ENCODE measurements at places on chromosomes 5 and 9.

- no peak for DNase-seq
Measured at GRCh38 chr5:10306114-10306513, 1.6 kb downstream of the CMBL start.

DNA sequence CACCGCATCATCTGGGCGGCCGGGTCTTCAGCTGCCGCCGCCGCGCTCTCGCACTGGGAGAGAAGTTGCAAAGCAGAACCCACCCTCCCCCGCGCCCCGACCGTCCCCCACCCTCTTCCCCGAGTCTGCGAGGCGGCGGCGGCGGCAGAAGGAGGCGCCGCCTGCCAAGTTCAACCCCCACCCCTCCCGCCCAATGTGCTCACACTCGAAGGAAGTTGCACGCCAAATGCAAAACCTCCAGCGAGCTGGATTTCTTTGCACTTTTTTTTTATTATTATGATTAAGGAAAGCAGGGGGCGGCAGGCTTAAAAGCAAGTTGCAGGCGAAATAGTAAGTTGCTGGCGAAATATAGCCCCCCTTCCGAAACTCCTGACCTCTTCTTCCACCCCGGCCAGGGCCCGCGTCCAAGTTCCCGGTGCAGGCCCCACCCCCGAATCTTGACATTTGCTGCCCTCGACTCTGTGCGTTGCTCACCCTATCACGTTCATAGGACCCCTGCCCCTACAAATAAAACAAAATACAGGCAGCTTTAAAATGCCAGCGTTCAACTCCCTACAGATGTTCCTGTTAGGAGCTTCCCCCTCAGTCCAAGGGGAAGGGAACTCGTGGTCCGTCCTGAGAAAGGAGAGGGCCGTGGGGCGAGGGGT lies 1.1 kb upstream of the NR3C1 start:
- DNase-seq, result peak; percentile 75

DNA sequence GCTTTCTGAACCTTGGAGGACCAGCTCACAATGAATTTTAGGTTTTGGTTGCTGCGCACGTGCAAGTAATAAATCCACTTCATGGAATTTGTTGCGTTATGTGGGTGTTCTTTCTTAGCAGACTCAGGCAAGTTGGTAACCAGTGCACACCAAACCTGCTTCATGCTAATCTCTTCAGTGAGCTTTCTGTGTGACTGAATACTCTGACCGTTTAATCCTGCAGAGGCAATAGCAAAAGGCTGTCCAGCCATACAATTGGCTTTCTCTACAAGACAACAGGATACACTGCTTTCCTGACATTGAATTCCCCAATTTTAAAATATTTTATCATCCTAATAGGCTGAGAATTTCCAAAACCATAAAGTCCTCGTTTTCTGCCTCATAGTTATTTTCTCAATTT lies 10.3 kb downstream of the UGT3A2 start:
- no peak for DNase-seq

GRCh38 chr5:178786859-178787499 lies 56.5 kb upstream of the ZNF354A start:
- no peak for DNase-seq

DNA sequence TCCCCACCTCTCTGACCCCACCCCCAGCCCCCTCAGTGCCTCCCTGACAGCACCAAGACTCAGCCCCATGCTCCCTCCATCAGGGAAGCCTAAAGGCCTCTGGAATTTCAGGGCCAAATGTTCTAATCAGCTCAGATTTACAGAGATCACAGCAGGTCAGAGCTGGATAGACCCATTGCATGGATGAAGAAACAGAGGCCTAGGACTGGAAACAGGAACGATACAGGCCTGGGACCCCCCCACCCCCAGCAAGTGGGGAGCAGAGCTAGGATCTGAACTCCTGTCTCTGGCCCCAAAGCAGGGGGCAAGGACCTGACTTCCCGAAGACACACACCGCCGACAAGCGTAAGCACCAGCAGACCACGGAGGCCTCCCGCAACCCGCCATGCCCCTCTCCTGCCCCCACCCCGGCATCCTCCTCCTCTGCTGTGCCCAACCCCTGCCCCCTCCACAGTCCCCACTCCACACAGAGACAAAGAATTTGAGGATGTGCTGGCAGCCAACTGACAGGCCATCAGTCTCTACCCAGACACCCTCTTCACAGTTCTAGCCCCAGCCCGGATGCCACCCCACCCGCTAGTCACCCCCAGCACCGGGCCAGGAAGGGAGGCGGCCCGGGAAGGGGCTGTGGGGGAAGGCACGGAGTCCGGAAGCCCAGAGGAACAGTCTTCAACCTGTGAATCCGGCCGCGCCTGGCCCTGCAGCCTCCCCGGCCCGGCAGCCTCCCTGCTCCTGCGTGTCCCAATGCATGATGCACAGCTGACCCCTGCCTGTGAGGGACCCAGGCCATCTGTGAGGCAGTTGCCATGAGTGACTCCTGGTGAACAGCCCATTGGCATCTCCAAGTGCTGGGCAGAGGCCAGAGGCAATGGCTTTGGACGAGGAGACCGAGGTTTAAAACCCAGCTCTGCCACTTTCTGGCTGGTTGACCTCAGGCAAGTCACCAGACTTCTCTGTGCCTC lies 31.3 kb downstream of the NDUFA8 start:
- DNase-seq, result no peak

DNA sequence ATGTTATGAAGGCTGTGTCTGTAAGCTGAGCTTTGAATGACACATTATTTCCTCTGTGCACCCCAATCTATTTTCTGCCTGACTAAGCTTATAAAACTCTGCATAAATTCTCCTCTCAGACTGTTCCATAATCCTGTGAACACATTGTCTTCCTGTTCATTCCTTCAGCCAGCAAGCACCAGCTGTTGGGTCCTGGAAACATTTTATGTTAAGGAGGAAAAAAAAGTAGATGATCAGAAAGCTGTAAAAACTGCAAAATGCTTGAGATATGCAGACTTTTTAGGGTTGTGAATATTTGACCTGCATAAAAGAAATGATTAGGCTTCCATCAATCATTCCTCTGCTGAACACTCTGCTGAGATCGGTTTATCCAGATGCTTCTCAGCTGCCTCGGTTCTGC lies 1246.0 kb upstream of the DMAC1 start:
- DNase-seq, result no peak

DNA sequence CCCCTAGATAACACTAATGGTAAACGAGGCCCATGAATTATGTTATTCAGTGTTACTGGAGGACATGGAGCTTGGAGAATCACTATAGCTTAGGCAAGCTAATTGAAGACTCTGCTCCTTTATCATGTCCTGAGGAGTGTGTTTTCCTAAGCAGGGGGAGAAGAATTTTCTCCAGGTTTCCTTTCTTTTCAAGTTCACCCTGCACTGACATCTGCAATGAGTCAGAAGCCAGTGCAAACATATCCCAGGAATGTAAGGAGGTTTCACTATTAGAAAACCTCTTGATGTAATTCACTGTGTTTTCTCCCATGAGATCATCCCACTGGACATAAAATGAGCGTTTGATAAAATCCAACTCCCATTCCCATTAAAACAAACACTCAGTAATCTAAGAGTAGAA lies 75.6 kb downstream of the DMRT2 start:
- no peak for DNase-seq

- DNase-seq, result no peak
Measured at GRCh38 chr9:127793093-127793708, 7.4 kb downstream of the CDK9 start.

- no peak for DNase-seq
Measured at GRCh38 chr9:74122216-74122615, 374.9 kb upstream of the RORB start.

GRCh38 chr5:31867219-31867618 lies 228.3 kb downstream of the PDZD2 start:
- no peak for DNase-seq

All from CD4-positive, alpha-beta T cell treated with Interleukin-1 beta for 1 hour (primary cell).